Cardiac muscle cell (in vitro differentiated cells and primary cell): ENCODE measurements at places on chromosomes 5 and 9.
A peak's percentile ranks its signal among the peaks of the same experiment; 100 is the strongest.

GRCh38 chr9:99085949-99086948 is 18.7 kb upstream of the TGFBR1 start:
- no peak overlapping the region for H3K4me3 ChIP-seq
- no peaks in the 10 kb centered on the region for H3K4me1 ChIP-seq
- H3K27ac ChIP-seq, result no peak overlapping the region
- no peaks in the 10 kb centered on the region for H3K27me3 ChIP-seq

DNA sequence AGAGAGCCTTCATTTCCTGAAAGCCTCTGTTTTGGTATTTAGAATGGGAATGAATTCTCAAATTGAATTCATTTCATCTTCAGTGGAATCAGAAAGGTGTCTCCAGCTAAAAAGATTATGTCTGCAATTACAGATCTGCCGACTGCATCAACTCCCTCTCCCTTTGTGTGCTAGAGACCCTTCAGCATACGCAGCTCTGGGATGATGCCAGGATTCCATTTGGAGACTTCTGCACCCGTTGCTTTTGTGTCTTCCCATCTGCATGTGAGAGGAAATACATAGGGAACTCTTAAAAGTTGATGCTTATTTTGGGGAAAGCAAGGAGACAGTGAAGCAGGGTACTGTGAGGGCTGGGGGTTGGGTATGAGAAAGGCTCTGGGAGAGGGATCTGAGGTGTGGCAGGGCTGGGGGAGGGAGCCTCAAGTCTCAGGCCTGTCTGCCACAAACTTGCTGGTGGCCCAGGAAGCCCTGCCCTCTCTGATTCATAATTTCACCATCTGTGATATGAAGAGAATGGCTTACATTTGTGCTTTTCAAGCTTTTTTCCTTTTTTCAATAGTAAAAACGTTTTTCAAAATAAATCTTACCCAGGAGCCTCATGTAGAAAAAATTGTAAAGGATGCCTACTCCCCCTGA is 89.7 kb upstream of the SAP30L start:
- no peak overlapping the region for H3K4me3 ChIP-seq
- no peak overlapping the region for H3K27ac ChIP-seq
- no peaks in the 10 kb centered on the region for H3K27me3 ChIP-seq
- no peaks in the 10 kb centered on the region for H3K4me1 ChIP-seq

- H3K27ac ChIP-seq, result peak overlapping the region; percentile 50
- no peak overlapping the region for H3K4me3 ChIP-seq
- peaks cover 6% of the 10 kb centered on the region for H3K4me1 ChIP-seq
Measured at GRCh38 chr9:121666294-121666693, 14.9 kb downstream of the DAB2IP start.

- no peak for DNase-seq
- H3K27ac ChIP-seq, result no peak overlapping the region
- H3K4me1 ChIP-seq, result no peaks in the 10 kb centered on the region
Measured at GRCh38 chr5:176887252-176887849, 11.8 kb downstream of the HK3 start.

- no peaks in the 10 kb centered on the region for H3K4me1 ChIP-seq
- no peaks in the 10 kb centered on the region for H3K36me3 ChIP-seq
- no peaks in the 10 kb centered on the region for H3K27me3 ChIP-seq
- no peak overlapping the region for H3K4me3 ChIP-seq
Measured at GRCh38 chr9:13688223-13688989, 408.9 kb upstream of the MPDZ start.

DNA sequence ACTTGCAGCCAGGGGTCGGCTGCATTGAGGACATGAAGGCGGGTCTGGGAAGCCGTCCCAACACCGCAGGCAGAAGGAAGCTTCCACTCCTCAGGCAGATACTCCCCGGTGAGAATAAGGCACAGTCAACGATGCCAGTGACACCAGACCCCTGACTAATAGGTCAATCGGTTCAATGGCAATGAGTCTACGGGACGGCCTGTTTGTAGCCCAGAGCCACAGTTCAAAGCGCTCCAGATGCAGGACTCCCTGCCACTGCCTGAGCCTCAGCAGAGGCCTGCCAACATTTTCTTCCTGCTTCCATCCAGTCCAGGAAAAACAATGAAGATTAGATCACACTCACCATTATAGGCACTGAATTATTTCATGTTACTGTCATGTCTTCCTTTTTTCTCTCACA is 84.5 kb upstream of the SIMC1 start:
- peaks cover 19% of the 10 kb centered on the region for H3K4me1 ChIP-seq
- no peaks in the 10 kb centered on the region for H3K36me3 ChIP-seq
- no peaks in the 10 kb centered on the region for H3K27me3 ChIP-seq
- H3K27ac ChIP-seq, result no peak overlapping the region
- no peak for DNase-seq
- no peak overlapping the region for H3K4me3 ChIP-seq

GRCh38 chr9:136558373-136558772 is 12.5 kb upstream of the NOTCH1 start:
- H3K27ac ChIP-seq, result no peak overlapping the region
- H3K4me1 ChIP-seq, result no peaks in the 10 kb centered on the region
- DNase-seq, result no peak
- H3K27me3 ChIP-seq, result no peaks in the 10 kb centered on the region
- H3K36me3 ChIP-seq, result no peaks in the 10 kb centered on the region
- H3K4me3 ChIP-seq, result no peak overlapping the region

DNA sequence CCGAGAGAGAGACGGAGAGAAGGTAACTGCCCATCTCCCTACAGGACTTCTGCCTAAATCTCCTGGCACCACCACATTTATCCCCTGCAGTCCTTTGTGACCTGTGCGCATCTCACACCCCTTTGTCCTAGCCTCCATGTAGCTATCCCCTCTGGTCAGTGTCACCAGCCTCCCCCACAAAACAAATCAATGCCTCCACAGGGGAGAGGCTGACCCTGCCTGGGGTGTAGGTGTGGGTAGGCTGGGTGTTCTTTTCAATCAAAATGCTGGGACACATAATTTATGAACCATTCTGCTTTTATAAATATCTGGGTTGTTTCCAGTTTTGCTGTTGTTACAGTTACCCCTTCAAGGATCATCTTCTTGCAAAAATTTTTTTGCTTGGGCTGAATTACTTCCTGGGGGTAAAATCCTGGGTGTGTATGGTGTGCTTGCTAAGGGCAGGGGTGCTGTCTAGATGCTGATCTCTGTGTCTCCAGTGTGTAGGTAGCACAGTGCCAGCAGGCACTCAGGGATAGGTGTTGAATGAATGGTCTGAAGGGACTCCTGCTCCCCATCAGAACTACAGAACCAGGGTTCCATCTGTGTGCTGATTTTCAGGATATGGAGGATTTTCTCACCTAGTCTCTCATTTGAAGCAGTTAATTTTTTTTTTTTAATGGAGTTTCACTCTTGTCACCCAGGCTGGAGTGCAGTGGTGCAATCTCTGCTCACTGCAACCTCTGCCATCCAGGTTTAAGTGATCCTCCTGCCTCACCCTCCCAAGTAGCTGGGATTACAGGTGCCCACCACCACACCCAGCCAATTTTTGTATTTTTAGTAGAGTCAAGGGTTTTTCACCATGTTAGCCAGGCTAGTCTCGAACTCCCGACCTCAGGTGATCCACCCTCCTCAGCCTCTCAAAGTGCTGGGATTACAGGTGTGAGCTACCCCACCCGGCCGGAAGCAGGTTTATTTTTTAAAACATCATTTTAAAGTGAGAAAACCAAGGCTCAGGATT is at the start of gene GARIN3:
GARIN3 (minus strand) TSS at position 51 of the 1,000 bp plus-strand sequence. CDS start 96 bp downstream, outside the sequence.
- no peaks in the 10 kb centered on the region for H3K36me3 ChIP-seq
- H3K4me3 ChIP-seq, result no peak within 1 kb of the TSS
- no peaks in the 10 kb centered on the region for H3K4me1 ChIP-seq
- no peak for DNase-seq

DNA sequence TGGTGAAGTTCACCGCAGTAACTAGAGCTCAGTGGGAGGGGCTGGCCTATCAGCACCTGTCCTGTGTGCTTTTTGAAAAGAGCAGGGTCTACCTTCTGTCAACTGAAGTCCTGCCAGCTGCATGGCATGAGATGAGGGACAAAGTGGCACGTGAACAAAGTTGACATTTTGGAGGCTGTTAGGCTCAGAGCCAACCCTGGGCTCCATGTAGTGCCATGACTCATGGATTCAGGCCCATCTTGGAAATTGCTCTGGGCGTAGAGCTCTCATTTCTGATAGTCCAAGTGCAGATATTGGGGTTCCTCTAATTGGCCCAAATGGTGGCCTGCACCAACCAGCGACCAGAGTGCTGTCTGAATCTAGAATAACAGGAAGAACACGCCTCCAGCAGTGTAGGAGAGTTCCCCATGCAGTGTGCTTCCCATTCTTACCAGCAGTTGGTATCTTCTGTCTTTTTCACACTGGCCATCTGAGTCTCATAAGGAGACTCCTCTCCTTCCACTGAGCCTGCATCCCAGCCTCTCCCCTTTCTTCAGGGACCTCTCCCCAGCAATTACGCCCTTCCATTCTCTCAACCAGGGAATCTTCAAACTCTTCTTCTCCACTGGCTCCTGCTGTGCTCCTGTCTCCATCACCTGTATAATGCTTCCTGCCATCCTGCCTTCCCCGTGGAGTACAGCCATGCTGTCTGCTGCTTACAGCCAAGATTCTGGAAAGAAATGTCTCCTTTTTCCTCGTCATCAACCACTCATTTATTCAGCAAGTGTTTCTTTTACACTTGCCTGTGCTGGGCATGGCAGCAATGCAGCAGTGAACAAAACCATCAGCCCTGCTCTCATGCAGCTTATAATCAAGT is 30.4 kb downstream of the IRF1 start:
- DNase-seq, result no peak
- no peak overlapping the region for H3K27ac ChIP-seq
- H3K36me3 ChIP-seq, result no peaks in the 10 kb centered on the region

DNA sequence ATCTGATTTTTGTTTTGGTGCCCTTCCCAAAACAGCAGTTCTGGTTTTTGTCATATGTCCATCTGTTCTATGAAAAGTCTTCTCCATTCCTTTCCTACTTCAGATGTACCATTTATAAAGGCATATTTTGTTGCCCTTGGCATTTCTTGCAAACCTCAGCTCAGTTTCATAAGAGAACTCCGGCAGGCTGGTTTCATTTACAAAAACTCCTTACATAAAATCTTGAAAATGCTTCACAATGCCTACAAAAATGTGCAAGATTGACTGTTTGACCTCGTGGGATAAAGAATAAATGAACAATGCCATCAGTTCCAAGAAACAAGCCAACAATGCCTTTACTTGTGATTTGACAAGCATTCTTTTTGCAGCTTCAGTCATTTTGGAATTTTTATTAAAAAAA is 39.1 kb upstream of the CTNNAL1 start:
- peaks cover 21% of the 10 kb centered on the region for H3K4me1 ChIP-seq
- H3K36me3 ChIP-seq, result peaks cover 32% of the 10 kb centered on the region
- no peaks in the 10 kb centered on the region for H3K27me3 ChIP-seq
- H3K27ac ChIP-seq, result peak overlapping the region; percentile 62
- no peak overlapping the region for H3K4me3 ChIP-seq

GRCh38 chr5:165119175-165119574 is 1613.8 kb downstream of the MAT2B start:
- no peak overlapping the region for H3K27ac ChIP-seq
- no peak for DNase-seq
- no peaks in the 10 kb centered on the region for H3K4me1 ChIP-seq
- H3K36me3 ChIP-seq, result no peaks in the 10 kb centered on the region

DNA sequence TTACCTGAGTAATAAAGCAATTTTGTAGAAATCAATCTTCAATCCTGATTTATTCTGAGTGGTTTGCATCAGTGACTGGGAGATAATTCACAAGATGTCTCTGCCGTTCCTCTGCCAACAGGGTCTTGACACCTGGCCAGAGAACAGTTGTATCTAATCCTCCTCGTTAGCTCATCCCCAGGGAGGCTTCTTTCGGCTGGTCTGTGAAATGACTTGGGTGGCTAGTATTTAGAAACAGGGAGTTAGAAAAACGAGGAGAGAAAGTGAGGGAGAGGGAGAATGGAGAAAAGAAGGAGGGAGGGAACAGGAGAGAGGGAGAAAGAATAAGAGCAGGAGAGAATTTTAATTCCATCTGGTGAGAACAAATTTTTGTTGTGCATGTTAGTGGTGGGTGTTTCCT is 600.2 kb upstream of the TLE4 start:
- no peak for DNase-seq
- H3K27ac ChIP-seq, result no peak overlapping the region
- no peaks in the 10 kb centered on the region for H3K27me3 ChIP-seq
- H3K36me3 ChIP-seq, result no peaks in the 10 kb centered on the region
- no peaks in the 10 kb centered on the region for H3K4me1 ChIP-seq

DNA sequence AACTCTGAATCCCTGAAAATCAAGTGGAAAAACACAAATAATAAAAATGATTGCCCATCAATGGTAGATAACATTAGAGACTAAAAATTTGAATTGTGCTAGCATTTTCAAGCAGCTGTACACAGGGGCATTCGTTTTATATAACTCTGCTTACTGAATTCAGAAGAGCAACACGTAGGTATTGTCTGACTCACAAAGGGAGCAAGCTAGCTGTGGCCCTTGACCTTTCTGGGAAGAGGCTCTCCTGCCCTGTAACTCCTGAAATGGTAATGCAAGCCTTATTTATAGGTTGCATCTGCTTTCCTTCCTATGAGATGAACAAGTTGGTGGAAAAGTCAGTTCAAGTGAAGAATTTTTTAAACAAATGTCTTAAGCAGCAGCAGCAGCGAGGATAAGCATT is 218.7 kb upstream of the EFNA5 start:
- H3K27ac ChIP-seq, result no peak overlapping the region
- peaks cover 8% of the 10 kb centered on the region for H3K4me1 ChIP-seq
- H3K36me3 ChIP-seq, result no peaks in the 10 kb centered on the region
- no peak for DNase-seq
- H3K27me3 ChIP-seq, result no peaks in the 10 kb centered on the region
- H3K4me3 ChIP-seq, result no peak overlapping the region

DNA sequence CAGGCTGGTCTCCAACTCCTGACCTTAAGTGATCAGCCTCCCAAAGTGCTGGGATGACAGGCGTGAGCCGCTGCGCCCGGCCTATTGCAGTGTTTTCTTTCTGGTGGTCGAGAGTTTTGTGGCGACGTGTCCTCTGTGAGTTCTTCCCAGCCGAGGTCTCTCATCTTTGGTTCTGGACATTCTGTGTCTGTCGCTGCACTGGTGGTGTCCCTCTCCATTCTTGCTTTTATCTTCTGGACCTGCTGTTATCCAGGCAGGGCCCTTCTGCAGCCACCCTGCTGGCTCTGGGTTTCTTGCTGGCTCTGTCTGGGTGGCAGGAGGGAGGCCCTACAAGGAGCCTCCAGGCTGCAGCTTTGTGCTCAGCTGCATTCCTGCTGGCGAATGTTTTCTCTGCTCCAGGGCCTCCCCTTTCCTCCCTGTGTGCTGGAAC is 49.1 kb upstream of the EXOC3 start:
- peak; percentile 20 for DNase-seq
- no peaks in the 10 kb centered on the region for H3K27me3 ChIP-seq
- no peaks in the 10 kb centered on the region for H3K36me3 ChIP-seq

DNA sequence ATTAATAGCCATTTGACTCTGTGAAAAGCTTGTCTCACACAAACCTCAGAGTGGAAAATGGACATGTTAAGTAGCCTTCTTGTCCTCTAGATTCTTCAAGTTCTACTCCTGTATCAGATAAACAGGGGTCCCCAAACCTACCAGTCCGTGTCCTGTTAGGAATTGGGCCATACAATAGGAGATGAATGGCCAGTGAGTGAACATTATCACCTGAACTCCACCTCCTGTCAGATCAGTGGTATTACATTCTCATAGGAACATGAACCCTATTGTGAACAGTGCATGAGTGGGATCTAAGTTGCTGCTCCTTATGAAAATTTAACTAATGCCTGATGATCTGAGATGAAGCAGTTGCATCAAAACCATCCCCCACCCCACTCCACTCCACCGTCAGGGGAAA is 136.3 kb downstream of the TMEM232 start:
- no peaks in the 10 kb centered on the region for H3K27me3 ChIP-seq
- H3K36me3 ChIP-seq, result no peaks in the 10 kb centered on the region
- H3K4me1 ChIP-seq, result no peaks in the 10 kb centered on the region
- H3K4me3 ChIP-seq, result no peak overlapping the region

- H3K4me1 ChIP-seq, result peaks cover 4% of the 10 kb centered on the region
- no peak for DNase-seq
Measured at GRCh38 chr5:175385691-175386362, 58.2 kb downstream of the DRD1 start.
